ENCODE measurements at places on chromosomes 1 and 21.

DNA sequence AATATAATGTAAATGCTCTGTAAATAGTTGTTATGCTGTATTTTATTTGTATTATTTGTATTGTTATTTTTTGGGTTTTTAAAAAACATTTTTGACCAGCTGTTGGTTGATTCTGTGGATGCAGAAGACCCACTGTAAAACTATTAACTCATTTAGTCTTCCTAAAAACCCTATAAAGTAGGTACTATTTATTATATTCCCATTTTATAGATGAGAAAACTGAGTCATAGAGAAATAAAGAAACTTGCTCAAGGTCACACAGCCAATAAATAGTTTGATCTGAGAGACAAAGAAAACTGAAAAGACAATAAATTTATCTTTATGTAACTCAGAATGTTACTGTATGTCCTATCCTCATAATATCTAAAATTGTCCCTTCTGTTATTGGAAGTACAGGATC, 1.2 kb upstream of the MAP3K21 start:
- no peak for DNase-seq

GRCh38 chr1:235131961-235132360, 3.3 kb upstream of the TOMM20 start:
- no peak for DNase-seq

DNA sequence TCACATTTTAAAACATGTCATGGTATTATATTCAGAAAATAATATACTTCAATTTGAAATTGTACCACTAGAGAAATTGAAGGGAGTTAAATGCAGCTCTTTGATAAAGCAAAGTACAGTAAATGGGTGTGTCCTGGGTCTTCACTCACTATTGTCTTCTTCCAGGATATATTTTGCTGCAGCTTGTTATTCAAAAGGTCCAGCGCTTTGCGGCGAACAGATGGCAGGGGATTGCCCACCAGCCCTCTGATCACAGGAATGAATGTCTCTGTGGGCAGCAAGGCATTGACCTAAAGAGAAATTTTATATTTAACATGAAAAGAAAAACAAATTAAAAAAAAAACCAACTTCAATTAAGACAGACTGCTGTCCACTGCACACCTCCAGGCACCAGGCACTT, 35.1 kb downstream of the LGALS8 start:
- no peak for DNase-seq

GRCh38 chr1:226584164-226584563, 35.6 kb downstream of the STUM start:
- DNase-seq, result no peak

DNA sequence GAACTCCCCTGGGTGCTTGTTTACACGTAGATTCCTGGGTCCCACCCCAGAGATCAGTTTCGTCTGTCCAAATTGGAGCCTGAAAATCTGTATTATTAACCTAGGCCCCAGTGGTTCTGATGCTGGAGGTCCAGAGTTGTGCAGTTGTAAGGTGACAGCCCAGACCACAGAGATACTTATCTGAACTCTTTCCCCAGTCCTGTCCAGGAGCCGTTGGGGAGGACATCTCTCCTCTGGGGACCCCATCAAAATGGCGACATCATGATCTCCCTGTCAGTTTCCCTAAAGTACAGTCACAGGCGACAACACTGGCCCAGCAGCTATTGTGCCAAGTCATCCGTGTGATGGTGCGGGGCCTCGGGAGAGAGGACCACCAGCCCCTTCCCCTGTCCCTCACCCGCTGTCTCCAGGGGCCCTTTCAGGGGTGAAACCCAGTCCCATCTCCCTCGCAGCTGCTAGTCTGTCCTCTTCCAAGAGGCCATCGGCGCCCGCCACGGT, 749 bp upstream of the EFHD2 start:
- no peak for DNase-seq

GRCh38 chr1:246293366-246294121, 213.5 kb downstream of the SMYD3 start:
- DNase-seq, result no peak

- no peak for DNase-seq
Measured at GRCh38 chr1:90198616-90199332, 203.9 kb downstream of the ZNF326 start.

DNA sequence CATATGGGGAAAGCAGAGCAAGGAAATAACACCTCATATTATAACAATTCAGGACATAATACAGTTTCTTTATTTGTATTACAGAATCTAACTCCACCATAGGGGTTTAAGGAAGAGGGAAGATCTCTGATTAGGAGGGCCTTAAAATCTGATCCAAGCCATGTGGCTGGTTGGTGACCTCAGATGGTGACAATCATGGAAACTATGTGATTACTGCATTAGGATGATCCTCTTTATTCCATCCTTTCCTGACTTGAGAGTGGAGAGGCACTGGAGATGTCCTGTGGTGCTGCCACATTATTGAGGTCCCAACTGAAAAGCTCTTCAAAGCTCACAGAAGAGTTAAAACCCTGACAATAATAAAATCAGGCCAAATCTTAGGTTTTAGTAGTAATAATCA, 168.1 kb upstream of the BEND5 start:
- DNase-seq, result no peak

- DNase-seq, result peak; percentile 24
Measured at GRCh38 chr1:28199328-28200233, 23.1 kb upstream of the PTAFR start.

- no peak for DNase-seq
Measured at GRCh38 chr1:199265319-199265718, 626.5 kb downstream of the PTPRC start.

DNA sequence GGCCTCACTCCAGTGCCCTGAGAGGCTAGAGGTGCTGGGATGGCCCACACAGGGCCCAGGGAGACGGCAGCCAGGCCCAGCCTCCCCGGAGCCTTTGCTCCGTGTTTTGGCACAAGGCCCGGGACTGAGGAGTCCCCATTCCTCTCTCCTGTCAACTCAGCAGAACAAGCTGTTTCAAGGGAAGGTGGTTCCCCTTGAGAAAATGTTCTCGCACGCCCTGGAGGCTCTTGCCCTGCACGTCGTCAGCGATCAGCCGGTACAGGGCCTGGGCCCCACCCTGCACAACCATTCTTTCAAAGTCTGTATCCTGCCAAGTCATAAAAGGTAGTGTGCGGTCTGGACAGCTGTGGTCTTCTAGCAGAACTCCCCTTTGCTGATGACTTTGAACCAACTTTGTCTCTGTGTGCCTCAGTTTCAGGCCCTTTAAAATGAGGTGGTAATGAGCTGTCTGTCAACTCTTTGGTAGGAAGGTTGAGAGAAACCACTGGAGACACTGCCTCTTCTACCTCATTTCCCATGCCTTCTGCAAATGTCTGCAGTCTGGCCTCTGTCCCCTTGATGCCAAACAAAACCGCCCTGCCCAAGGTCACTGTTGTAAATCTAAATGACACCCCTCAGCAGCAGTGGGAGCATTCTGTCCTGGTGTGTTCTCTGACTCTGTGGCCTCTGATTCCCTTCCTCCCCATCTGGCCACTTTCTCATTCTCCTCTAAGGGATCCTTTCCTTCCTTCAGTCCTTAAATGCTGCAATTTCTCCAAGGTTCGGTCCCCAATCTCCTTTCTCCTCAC, 138.6 kb upstream of the JUN start:
- peak; percentile 18 for DNase-seq

Data from activated T-helper 1 cell treated with Interleukin-2 at 50 U/mL for 16 hours (primary cell).